Foreskin fibroblast (primary cell): ENCODE measurements at places on chromosomes 11 and 22.

GRCh38 chr11:69840371-69841169, 21.4 kb upstream of the FGF3 start:
- DNase-seq: no peak

- DNase-seq: no peak
These were observed 472.9 kb downstream of the SOX6 start for GRCh38 chr11:15883455-15883920.

GRCh38 chr22:27551402-27551801, 250.2 kb downstream of the MN1 start:
- DNase-seq: no peak

DNA sequence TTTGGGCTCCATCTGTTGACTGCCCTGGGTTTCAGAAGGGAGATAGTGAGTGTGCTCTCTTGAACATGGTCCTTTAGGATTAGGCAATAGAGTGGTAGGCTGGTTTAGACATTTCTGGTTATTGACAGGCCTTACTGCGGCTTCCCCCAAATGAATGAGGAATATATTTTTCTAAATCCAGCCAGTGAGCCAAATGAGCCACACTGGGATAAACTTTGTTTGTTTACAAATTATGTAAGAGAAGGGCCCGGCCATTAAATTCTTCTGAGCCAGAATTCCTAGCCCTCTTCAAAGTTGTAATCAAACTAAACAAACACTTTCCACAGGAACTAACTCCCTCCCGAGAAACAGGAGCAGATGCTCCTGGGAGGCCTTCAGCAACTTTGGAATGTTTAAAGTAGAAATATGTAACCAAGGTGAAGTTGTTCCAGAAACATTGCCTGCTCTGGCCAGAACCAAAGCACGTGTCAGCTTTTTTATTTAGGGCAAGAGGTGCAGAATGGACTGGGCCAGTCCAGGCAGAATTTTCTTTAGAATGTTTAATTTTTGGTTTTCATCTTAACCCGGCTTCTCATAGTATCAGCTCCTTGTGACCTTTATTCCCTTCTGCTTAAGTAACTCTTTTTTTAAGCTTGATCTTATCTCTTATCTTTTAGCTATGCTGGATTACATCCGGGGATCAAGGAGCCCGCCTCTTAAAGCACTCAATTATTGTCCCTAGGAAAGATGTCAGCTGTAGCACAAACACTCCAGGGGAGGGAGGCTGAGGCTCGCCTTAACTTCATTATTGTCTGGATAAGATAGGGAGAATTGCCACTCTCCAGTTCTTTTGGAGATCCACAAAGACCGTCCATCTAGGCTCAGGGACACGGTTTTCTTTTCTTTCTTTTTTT, 28.7 kb downstream of the ZNRF3 start:
- no peak for DNase-seq

DNA sequence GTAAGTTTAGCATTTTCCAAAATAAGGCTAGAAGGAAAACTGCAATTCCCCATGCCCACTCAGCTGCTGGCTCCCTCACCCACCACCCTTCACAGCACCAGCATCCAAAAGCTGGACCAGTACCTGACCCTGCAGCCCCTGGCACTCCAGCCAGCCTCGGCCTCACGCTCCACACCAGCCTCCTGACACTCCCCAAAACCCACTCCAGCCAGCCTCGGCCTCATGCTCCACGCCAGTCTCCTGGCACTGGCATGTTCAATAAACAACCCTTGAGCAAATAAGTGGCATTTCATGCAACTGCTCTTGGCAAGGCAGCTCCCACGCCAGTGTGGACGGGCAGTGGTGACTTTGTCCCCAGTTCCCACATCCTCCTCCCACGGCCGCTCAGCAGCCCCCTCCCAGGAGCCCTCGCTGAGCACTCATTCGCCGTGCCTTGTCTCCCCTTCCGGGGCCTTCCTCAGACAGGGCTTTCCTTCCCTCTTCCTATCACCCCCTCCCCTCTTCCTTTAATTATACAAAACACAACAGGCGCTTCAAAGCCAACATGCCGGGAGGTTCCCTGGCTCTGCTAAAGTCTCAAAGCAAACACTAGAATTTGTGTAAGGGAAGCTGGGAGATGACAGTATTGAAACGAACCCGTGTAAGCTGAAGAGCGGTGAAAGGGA, 6.8 kb downstream of the TOLLIP start:
- no peak for DNase-seq

DNA sequence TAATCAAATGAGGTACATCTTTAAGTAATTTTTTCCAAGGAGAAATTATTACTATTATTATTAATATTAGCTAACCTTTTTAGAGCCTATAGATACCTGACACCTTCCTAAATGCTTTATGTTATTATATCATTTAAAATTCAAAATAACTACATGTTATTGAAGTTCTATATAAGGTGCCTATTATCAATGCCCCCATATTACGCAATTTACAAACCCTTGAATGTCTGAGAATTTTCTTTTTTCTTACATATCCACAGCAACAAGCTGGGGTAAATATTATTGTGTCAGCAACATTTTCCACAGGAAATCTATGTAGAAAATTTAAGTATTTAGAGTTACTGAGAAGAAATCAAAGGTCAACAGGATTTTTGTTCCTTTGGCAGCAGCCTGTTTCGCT, 327.3 kb downstream of the NXPE2 start:
- DNase-seq: no peak

- DNase-seq: no peak
These were observed 4.5 kb upstream of the NEFH start for GRCh38 chr22:29475550-29475949.

DNA sequence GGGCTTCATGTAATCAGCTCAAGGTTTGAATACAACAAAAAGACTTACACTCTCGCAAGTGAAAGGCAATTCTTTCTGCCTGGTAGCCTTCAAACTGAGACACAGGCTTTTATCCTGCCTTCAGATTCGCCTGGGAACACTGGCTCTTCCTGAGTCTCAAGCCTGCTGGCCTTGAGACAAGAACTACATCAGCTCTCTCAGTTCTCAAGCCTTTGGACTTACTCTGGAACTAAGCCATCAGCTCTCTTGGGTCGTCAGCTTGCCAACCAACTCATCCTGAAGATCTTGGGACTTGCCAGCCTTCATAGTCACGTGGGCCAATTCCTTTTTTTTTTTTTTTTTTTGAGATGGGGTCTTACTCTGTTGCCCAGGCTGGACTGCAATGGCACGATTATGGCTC, 35.7 kb upstream of the LRRC10B start:
- peak; percentile 38 for DNase-seq

- no peak for DNase-seq
These were observed 168.2 kb upstream of the CADM1 start for GRCh38 chr11:115672412-115672811.

DNA sequence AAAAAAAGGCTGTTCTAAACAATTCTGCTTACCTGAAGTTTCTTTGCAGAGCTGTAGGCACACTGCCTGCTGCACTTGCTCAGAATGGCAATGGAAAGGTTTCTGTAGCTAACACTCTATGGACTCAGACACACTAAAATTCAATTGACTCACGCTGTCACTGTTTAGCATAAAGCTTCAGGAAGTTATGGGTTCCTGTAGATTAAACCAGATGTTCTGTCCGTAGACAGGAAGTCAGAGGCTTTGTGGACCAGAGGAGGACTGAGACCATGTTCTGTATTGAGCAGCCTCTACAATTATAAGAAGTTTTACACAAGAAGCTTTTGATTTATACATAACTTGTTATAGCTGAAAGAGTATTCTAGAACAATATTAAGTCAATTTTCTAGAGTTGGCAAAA, 70.4 kb downstream of the GLYATL1 start:
- DNase-seq: no peak

GRCh38 chr11:10605941-10606381, 37.5 kb upstream of the LYVE1 start:
- DNase-seq: peak; percentile 90

GRCh38 chr22:50189849-50190181, 4.1 kb downstream of the TRABD start:
- no peak for DNase-seq

DNA sequence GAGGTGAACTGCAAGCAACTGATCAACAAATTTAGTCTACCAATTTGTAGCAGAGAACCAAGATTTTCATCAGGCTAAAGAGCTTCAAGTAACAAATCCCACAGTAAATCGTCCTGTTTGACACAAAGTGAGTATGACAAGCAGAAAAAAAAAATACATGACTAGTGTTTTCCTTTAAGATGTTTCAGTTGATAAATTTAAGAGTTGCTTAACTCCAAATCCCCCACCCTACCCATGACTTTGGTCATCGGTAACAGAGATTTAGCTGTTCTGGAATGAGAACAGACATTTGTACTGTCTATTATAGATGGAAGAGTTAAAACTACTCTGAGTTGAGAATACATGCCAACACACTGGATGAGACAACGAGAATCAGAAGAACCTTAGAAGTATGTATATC, 165.0 kb upstream of the MTMR2 start:
- no peak for DNase-seq

DNA sequence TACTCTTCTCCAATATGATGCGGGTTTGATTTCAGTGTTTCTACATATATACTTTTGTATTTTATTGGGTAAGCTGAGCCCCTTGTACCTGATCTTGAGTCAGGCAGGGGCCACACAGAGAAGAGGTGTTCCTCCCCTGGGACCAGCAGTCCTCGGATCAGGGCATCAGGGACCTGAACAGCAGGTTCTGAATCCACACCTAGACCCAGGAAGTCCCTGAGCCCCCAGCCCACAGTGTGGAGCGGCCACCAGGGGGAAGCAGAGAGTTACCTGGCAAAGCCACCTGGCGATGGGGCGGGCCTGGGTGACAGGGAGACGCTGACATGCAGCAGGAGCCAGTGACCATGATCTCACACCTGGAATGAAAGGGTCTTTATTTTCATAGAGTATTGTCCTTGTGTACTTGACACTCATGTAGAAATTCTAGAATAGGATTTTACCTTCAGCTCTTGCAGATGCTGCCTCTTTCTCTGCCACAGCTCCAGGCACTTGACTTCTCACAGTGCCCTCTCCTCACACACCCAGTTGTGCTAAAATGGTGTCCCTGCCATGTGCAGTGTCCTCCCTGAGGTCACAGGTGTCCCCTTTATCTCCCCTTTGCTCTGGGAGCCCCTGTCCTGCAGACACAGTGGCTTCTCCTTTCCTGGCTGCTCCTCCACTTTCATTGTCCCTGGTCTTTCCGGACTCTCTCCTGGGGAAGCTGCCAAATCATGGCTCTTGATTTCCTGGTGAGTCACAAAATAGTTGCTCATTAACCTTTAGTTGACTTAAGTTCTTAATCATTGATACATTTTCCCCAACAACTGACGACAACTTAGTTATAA, 48.5 kb downstream of the GGTLC2 start:
- peak; percentile 79 for DNase-seq

- peak; percentile 20 for DNase-seq
These were observed 1.4 kb downstream of the MOV10L1 start for GRCh38 chr22:50091092-50091768.

GRCh38 chr22:39117585-39118191, 20.6 kb downstream of the APOBEC3H start:
- DNase-seq: peak; percentile 27

DNA sequence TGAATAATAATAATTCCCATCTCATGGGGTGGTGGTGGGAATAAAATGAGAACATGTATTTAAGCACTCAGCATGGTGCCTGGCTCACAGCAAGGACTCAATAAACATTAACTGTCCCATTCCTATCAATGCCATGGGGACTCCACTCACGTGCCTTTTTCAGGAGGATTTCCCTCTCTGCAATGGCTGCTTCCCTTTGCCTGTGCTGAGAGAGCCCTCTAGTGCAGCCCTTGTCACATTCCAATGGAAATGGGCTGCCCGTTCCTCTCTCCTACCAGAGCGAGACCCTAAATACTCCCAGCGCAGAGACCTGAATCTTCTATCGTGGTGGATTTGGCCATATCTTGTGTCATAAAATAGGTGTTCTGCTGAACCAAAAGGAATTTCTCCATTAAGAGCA, 621.5 kb upstream of the B3GAT1 start:
- peak; percentile 4 for DNase-seq

GRCh38 chr11:27907530-27907929, 200.4 kb downstream of the KIF18A start:
- DNase-seq: no peak

DNA sequence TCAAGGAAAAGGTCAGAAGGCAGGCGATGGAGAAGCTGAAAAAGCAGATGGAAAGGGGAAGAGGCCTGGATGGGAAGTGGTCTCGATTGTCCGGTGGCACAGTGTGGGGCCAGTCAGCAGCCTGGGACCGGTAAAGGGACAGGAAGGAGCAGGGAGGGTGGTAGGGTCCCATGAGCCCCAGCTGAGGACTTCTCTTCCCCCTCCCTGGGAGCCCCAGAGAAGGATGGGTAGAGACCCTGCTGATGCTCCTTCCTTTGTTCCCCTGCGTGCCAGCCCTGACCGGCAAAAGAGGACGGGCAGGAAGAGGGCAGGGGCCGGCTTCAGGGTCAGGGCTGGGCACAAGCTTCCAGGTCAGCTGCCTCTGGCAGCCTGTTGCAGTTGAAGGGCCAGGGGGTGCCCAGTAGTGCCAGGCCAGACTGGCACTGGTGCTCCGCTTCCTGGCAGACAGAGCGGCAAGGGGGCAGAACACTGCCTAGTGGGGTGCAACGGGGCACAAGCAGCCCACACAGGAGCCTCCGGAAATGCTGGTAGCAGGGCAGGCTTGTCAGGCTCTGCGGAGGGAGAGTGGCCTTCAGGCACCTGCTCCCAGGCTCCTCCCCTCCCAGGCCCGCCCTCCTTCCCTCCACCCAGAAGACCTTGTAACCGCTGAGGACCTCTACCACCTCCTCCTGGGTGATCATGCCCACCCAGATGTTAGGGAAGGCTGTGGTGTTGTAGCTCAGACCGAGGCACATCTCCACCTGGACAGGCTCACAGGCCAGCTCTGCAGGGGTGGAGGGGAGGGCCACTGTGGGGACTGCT, 739 bp upstream of the C1QTNF5 start:
- DNase-seq: no peak
